AG04450 (cell line): ENCODE measurements at places on chromosomes 1 and 21.

- DNase-seq = no peak
Observed at GRCh38 chr1:70228670-70229069, 7.5 kb downstream of the SRSF11 start.

DNA sequence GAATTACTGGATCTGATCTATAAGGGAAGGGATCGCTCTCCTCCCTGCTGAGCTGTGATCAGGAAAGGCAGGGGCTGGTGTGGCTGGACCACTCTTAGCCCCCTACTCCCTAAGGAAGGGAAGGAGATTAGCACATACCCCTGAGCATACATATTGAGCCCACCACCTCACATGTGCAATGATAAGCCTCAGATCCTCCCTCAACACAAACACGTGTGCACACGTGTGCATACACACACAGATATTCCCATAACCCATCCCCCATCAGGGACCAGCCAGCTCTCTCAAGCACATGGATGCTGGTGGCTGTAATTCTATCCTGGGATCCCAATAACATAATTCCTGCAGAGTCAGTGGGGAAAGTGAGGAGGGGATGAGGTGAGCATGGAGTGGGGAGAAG, 21.2 kb downstream of the SYT2 start:
- no peak for DNase-seq

DNA sequence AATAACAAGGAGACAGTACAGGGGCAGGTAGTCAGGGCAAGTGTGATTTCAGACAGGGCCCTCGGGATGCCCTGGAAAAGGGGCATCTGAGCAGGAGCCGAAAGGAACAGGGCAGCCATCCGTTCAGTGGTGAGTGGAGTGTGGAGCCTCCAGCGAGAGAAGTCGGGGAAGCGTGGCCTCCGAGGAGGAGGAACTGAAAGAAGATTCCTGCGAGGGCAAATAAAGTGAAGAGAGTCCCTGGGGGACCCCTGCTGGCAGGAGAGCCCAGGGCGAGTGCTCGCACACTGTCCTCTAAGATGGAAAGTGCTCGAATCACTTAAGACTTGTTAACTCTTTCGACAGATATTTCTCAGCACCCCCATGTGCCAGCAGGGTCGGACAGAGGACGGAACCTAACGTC, 3.5 kb upstream of the UTS2 start:
- no peak for DNase-seq

DNA sequence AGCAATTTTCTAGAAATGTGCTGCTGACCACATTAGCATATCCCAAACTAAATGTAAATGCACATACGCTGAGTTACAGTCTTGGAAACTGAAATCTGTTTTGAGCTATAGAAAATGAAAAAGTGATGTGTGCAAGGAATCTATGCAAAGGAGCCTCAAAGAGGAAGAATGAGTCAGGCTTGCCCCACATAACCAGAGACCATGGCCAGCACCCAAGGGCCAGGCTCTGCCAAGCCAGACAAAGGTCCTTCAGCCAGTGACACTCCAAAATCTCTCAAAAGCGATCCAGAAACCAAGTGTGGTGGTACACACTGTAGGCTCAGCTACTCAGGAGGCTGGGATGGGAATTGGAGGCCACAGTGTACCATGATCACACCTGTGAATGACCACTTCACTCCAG, 195.2 kb downstream of the TOMM20 start:
- no peak for DNase-seq

GRCh38 chr1:53754484-53755312, 15.7 kb upstream of the GLIS1 start:
- no peak for DNase-seq

GRCh38 chr1:105793536-105794146, 1262.8 kb upstream of the PRMT6 start:
- DNase-seq = no peak

DNA sequence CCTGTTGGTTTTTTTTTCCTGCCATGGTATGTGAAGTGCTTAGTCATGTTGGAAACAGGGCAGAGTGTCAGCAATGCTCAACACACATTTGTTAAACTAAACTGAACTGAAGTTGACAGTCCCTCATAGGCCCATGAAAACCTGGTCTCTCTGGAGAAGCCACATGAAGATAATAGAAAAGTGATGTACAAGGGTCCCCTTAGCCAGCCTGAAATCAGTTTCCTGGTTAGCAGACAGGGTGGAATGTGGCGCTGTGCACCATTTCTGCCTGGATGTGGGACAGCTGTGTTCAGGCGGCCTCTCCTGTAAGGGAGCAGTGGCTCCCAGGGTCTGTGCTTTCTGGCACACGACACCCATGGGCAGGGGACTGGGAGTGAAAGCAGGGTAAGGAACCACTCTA, 9.9 kb upstream of the CHI3L1 start:
- DNase-seq = no peak

DNA sequence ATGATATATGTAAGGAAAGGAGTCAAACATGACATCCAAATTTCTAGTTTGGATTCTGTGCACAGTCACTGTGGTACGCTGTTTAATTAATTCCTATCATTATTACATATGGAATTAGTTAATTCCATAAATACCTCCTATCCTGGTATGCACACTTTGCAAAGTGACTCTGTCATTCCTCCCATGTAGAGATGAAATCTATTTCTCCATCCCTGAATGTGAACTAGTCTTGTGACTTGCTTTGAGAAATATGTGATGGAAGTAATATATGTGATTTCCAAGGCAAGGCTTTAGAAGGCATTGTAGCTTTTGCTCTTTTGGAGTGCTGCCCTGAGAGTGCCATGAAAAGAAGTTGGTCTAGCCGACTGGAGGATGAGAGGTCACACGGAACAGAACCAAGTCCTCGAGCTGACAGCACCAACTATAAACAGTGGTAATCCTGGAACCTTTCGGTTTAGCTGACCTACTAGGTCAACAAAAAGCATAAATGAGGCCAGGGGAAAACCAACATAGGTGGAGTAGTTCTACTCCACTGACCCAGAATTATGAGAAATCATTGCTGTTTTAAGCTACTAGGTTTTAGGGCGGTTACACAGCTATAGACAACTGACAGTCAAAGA, 1.5 kb downstream of the SELENOF start:
- DNase-seq = no peak

DNA sequence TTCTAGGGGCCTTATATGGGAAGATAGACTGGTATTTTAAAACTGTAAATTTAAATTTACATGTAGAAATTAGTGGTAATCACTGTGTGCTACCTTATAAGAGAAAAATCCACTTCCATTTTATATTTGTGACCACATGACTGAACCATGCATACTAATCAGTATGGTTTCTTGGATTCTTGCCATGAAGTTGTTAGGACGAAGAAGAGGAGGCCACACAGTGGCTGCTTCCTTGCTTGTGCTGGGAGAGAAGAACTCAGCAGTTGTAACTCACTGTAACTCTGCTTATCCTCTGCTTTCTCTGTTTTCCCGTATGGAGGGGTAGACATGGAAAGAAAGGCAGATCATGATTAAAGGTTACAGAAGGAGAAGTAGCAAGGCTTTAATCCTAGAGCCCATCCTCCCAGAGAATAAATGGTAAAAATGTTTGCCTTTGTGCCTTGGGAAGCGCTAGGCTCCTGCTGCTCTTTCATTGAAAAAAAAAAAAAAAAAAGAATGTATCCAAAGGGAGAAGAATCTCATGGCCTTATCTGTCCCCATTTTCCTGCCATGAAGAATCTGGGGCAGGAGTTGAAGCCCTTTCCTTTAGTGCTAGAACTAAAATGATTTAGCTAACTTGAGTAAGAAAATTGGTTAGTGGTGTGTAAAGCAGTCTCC, 32.4 kb downstream of the KCTD3 start:
- no peak for DNase-seq

- no peak for DNase-seq
Observed at GRCh38 chr1:2477309-2477708, 1.2 kb downstream of the PLCH2 start.

- DNase-seq = no peak
Observed at GRCh38 chr1:25683177-25683576, 66.6 kb downstream of the MAN1C1 start.

DNA sequence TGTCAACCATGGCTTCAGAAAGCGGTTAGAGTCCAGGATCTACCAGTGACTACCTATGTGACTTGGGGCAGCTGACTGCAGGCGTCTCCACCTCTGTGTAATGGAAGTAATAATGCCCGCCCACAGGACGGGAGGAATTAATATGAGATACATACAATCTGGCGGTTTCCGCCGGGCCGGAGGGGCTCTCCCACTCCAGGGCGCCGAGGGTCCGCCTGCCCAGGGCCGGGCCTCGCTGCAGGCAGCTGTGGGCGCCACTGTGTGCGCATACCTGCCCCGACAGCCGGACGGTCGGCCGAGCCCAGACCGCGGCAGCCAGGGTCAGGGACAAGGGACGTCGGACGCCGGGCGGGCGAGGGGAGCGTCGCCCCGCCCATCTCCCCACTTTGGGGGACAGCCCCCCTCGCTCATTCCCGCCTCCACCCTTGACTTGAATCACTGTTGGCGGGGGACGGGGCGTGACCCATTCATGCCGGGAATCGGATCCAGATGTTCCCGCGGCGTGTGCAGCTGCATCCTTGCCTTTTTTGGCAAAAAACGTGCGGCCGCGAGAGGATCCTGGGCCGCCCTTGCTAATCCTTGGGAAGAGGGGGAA, 6.0 kb upstream of the SF3A3 start:
- peak; percentile 84 for DNase-seq

GRCh38 chr21:29389136-29389535, 90.4 kb downstream of the BACH1 start:
- DNase-seq = no peak

DNA sequence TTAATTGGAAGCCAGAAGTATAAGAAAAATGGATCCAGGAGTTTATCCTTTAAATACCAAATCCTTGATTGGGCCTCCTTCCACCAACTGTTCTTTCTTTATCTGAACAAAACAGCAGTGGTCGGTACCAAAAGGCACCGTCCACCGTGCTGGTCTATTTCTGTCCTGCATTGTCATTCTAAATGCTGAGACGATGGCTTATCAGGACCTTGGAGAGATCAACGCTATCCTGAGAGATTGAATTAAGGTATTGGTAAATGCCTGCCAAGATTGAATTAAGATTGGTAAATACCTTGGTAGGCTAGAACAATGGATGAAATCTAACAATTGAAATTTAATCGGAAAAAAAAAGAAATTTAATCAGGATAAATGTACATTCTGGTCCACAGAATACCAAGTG, 73.4 kb upstream of the SOD1 start:
- no peak for DNase-seq

DNA sequence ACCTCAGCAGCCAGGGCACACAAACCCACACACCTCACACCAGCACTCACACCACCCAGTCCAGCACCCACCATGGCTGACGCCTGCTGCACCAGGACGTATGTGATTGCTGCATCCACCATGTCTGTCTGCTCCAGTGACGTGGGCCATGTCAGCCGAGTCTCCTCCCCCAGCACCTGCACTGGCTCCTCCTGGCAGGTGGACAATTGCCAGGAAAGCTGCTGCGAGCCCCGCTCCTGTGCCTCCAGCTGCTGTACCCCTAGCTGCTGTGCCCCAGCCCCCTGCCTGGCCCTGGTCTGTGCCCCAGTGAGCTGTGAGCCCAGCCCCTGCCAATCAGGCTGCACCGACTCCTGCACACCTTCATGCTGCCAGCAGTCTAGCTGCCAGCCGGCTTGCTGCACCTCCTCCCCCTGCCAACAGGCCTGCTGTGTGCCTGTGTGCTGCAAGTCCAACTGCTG, at the start of gene KRTAP10-8:
TSS of gene KRTAP10-8 (plus strand) at position 51 of the 458 bp plus-strand sequence. CDS start at position 73, 22 bp downstream.
- no peak for DNase-seq

GRCh38 chr21:44450999-44451398, 4.3 kb upstream of the LRRC3 start:
- no peak for DNase-seq

DNA sequence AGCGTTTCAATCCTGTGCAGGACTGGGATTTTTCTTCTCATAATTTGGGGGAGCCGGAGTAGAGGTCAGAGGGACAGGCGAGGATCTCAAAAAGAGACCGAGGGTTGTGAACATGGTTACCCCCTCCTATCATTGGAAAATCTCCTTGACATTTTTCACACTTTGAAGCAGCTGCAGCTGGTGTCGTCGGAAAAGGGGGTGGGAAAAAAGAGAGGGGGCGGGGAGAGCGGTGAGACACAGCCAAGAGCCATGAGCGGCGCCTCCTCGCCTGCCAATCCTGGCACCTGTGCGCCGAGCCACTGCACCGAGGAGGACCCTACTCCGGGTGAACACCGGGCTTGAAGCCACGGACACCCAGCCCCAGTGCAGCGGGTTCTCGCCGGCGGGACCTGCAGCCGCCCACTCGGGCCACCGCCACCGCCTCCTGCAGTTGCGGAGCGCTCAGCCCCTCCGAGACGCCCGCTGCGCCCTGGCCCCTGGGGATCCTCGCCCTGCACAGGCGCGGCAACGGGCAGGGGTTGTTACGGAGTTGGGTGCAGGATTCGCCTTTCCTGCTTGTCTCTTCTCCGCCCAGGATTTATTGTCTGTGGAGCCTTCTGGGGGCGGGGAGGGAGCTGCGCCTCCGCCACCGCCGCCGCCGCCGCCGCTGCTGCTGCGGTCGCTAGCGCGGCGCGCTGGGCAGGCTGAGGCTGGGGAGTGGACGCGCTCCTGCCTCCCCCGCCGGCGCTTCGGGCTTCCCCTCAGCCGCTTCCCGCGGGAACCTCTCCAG, at the start of gene LRRC7:
TSS of gene LRRC7 (plus strand) at position 271 of the 769 bp plus-strand sequence. CDS start 718 bp downstream, outside the sequence.
- no peak for DNase-seq

GRCh38 chr1:85584264-85584781, 3.8 kb downstream of the CCN1 start:
- peak; percentile 86 for DNase-seq

DNA sequence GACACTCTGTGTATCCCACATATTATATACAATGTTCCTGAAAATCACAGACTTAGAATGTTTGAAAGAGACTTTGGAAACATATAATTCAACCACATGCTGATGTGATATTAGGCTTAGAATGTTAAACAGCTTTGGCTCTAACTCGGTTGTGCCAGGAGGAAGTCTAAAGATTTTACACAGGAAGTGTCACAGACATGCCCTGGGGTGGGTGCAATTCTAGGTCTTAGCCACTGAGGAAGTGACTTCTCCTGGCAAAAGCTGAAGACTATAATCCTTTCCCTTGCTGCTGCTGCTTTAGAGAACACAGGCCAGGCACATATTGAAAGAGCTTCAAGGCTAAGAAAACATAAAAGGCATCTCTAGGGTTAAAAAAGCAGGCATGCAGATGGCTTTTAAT, 51.0 kb downstream of the RPL5 start:
- no peak for DNase-seq

DNA sequence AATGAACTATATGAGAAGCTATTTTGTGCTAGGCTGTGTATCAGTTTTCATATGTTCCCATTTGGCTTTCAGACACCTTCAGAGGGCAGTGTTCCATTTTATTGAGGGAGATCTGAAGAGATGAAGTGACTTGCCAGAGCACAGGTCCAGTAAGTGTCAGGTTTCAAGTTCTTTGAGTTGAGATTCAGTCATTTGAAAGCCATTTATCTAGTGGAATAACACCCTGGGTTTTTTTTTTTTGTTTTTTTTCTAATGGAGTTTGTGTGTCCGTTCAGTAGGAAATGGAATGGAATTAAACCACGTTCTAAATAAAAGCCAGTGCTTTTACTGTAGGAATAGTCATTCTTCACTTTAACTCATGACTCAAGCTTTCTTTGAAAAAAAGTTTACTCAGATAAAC, 652.9 kb upstream of the USP24 start:
- DNase-seq = no peak
